ENCODE measurements at places on chromosomes 7 and 10. TPM values are rescaled to one million over a fixed set of nuclear protein-coding genes. Genes with fewer than 3 reads are reported as not detected.

Gene LRRC61
- 13.9 TPM for total RNA-seq

Gene TMEM106B
- total RNA-seq = 43.3 TPM

Gene BICC1
- 0.11 TPM for total RNA-seq

Gene HOXA10
- not detected for total RNA-seq

Gene MASTL
- 7.1 TPM for total RNA-seq

Gene GCK
- total RNA-seq = not detected

Gene H2BK1
- not detected for total RNA-seq

Gene UCMA
- total RNA-seq = not detected

Gene KCP
- 0.57 TPM for total RNA-seq

GRCh38 chr7:34064519-34065158 is 159.3 kb downstream of the BMPER start:
- no peaks in the 10 kb centered on the region for H3K4me1 ChIP-seq
- H3K27ac ChIP-seq = no peak overlapping the region
- no peak for DNase-seq

- no peak overlapping the region for H3K27ac ChIP-seq
- H3K27me3 ChIP-seq = no peaks in the 10 kb centered on the region
- DNase-seq = no peak
- H3K4me3 ChIP-seq = no peak overlapping the region
- no peaks in the 10 kb centered on the region for H3K36me3 ChIP-seq
Observed at GRCh38 chr7:129147731-129148130, 3.2 kb downstream of the TSPAN33 start.

DNA sequence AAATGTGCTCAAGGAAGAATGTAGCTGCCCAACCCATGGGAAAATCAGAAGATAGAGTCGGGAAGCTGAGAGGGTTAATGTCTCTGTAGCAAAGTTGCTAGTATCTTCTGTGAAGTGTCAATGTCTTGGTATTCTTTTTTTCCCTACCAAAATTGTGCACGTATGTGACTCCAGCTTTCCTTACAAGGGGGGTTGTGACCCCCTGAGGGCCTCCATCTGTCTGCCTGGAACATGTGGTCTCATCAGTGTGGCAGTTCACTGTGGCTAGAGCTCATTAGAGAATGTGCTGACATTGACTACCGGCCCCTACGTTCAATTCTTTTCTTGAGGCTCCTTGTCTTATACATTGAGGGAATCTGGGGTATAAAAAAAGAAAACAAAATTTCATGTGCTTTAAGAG is 725.2 kb upstream of the CELF2 start:
- H3K27me3 ChIP-seq = no peaks in the 10 kb centered on the region
- H3K27ac ChIP-seq = no peak overlapping the region
- no peaks in the 10 kb centered on the region for H3K4me1 ChIP-seq
- no peak overlapping the region for H3K4me3 ChIP-seq
- DNase-seq = no peak

DNA sequence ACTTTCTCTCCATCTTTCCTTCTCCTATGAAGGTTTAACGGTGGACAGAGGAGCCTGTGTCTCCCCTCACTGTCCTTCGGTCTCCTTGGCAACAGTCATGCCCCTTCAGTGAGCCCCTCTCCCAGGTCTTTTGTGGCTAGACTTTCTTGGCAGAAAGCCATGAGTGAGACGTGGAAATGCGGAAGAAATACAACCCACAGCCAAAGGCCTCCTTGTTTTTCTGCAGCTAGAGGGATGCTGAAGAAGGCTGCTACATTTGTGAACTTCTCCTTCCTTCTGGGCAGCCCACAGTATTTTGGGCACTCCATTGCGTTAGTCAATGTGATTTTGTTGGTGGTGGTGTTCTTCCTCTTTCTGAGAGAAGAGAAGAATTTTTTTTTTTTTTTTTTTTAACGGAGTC is 333.7 kb upstream of the PODXL start:
- no peak for DNase-seq
- H3K27me3 ChIP-seq = no peaks in the 10 kb centered on the region
- H3K36me3 ChIP-seq = no peaks in the 10 kb centered on the region
- H3K4me1 ChIP-seq = no peaks in the 10 kb centered on the region

DNA sequence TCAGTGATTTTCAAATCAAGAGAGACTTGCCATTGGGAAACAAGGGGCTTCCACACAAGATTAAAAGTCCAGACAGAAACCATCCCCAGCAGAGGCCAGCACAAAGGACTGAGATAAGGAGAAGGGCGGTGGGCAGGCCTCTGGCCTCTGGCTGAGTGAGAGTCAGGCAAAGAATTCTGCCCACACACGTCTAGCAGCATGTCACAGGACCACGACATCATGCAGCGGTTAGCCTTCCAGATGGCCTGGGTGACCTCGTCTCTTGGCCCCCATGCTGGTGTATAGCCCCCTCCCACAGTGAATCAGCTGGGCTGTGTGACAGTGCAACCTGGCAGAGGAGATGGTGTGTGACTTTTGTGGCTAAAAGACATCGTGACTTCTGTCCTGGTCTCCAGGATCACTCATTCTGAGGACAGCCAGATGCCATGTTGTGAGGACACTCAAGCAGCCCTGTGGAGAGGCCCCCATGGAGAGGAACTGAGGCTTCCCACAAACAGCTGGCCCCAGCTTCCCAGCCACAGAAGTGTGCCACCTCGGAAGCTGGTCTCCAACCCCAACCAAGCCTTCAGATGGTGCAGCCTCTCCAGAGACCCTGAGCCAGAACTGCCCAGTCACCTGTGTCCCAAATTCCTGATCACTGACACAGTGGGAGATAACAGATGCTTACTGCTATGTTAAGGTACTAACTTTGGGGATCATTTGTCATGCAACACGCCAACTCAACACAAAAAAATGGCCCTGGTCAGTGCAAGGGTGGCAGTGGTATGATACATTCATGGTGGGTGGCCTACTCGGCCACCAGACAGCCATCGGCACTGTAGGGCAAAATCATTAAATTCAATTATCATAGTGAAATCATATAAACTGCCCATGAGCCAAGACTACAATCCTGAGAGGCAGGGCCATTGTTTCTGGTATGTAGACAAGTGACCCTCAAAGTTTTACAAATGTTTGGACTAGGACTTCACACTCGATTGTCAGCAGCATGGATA is 73.2 kb downstream of the TNS3 start:
- no peak overlapping the region for H3K4me3 ChIP-seq
- no peaks in the 10 kb centered on the region for H3K36me3 ChIP-seq
- H3K4me1 ChIP-seq = no peaks in the 10 kb centered on the region
- H3K27ac ChIP-seq = no peak overlapping the region
- no peaks in the 10 kb centered on the region for H3K27me3 ChIP-seq

DNA sequence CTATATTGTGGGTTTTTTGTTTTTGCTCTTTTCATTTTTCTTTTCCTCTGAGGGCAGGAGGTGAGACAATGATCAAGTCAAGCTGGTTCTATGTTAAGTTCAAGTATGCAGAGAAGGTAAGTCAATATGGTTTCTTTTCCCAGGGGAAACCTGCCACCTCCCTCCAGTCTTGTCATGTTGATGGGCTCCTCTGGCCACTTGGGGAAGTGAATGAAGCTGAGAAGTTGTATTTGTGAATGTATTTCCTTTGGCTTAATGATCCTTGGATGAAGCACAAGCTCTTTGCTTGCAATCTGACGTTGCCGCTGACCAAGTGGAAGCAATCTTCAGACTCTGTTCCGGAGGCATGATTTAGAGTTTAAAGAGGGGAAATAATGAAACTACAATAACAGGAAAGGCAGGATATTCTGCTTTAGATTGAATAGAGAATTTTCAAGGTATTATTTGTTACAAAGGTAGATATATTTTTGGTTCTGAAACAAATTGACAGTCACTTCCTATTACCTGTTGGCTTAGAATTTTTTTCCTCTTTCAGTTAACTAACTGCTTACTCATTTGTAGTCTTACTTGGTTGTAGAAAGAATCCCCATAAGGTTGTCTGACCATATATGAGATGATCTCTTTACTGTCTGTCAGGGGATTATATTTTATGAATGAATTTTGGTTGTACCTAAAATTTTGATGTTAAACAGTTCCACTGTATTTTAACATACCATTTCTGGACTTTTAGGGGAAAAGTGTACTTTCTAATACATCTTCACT is 369.6 kb downstream of the AUTS2 start:
- H3K36me3 ChIP-seq = no peaks in the 10 kb centered on the region
- no peak overlapping the region for H3K4me3 ChIP-seq
- no peaks in the 10 kb centered on the region for H3K27me3 ChIP-seq
- peaks cover 21% of the 10 kb centered on the region for H3K4me1 ChIP-seq
- no peak overlapping the region for H3K27ac ChIP-seq
- no peak for DNase-seq

GRCh38 chr10:73850863-73851461 is 23.4 kb downstream of the CAMK2G start:
- no peak for DNase-seq
- no peak overlapping the region for H3K4me3 ChIP-seq
- H3K27ac ChIP-seq = peak overlapping the region; percentile 81

GRCh38 chr7:104862719-104863118 is 151.3 kb upstream of the KMT2E start:
- H3K27ac ChIP-seq = no peak overlapping the region
- H3K36me3 ChIP-seq = no peaks in the 10 kb centered on the region
- no peaks in the 10 kb centered on the region for H3K27me3 ChIP-seq
- no peak for DNase-seq

GRCh38 chr7:47538846-47539311 is 43.0 kb downstream of the TNS3 start:
- peaks cover 34% of the 10 kb centered on the region for H3K4me1 ChIP-seq
- H3K36me3 ChIP-seq = no peaks in the 10 kb centered on the region
- no peaks in the 10 kb centered on the region for H3K27me3 ChIP-seq
- no peak overlapping the region for H3K4me3 ChIP-seq

GRCh38 chr7:130275826-130276297 is 9.2 kb downstream of the CPA2 start:
- no peak for DNase-seq
- H3K4me3 ChIP-seq = no peak overlapping the region
- no peaks in the 10 kb centered on the region for H3K36me3 ChIP-seq
- no peaks in the 10 kb centered on the region for H3K27me3 ChIP-seq

- H3K27me3 ChIP-seq = no peaks in the 10 kb centered on the region
- no peak overlapping the region for H3K27ac ChIP-seq
- no peaks in the 10 kb centered on the region for H3K4me1 ChIP-seq
- DNase-seq = no peak
- no peaks in the 10 kb centered on the region for H3K36me3 ChIP-seq
Observed at GRCh38 chr7:35285799-35286198, 31.9 kb upstream of the TBX20 start.

DNA sequence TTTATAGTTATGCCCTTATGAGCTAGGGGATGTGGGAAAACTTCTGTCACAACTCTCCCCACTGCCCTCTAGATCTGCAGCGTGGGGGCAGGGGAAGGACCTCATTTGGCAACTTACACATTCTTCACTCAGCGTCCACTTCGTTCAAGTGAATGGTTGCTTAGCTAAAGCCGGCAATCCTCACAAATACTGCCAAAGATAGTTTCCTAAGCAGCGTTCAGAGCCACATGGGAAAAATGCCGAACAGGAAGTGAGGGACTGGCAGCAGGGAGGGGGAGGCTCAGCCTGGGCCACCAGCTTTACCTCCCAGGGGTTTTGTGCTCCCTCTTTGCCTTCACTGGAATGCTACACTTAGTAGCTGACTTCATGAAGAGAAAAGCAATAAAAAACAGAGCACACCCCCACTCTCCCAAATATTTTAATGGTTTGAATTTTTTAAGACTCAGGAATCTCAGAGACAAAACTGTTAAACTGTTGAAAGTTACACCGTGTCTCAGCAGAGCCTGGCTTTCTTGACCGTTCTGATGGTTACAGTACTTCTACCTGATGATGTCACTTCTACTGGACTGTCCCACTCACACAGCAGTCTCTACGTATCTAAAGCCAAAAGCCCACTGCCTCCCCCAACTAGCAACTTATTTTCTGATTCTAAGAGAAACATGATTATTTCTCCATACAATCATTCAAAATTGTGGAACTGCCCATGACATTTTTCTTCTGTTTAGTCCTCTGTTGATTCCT is 10.4 kb downstream of the GRM3 start:
- no peaks in the 10 kb centered on the region for H3K27me3 ChIP-seq
- DNase-seq = no peak
- H3K4me3 ChIP-seq = no peak overlapping the region
- H3K27ac ChIP-seq = no peak overlapping the region
- no peaks in the 10 kb centered on the region for H3K4me1 ChIP-seq
- no peaks in the 10 kb centered on the region for H3K36me3 ChIP-seq

- DNase-seq = no peak
- H3K4me3 ChIP-seq = no peak overlapping the region
- no peaks in the 10 kb centered on the region for H3K27me3 ChIP-seq
- H3K27ac ChIP-seq = no peak overlapping the region
- no peaks in the 10 kb centered on the region for H3K4me1 ChIP-seq
- H3K36me3 ChIP-seq = peaks cover 2% of the 10 kb centered on the region
Observed at GRCh38 chr10:20267734-20268133, 451.5 kb downstream of the PLXDC2 start.

- H3K4me3 ChIP-seq = no peak overlapping the region
- no peaks in the 10 kb centered on the region for H3K4me1 ChIP-seq
- no peak for DNase-seq
- H3K27ac ChIP-seq = no peak overlapping the region
Observed at GRCh38 chr7:3673524-3673923, 372.5 kb downstream of the SDK1 start.

GRCh38 chr7:132577206-132578049 is 1.2 kb upstream of the PLXNA4 start:
- H3K36me3 ChIP-seq = no peaks in the 10 kb centered on the region
- H3K4me3 ChIP-seq = peak overlapping the region; percentile 13
- no peak for DNase-seq

DNA sequence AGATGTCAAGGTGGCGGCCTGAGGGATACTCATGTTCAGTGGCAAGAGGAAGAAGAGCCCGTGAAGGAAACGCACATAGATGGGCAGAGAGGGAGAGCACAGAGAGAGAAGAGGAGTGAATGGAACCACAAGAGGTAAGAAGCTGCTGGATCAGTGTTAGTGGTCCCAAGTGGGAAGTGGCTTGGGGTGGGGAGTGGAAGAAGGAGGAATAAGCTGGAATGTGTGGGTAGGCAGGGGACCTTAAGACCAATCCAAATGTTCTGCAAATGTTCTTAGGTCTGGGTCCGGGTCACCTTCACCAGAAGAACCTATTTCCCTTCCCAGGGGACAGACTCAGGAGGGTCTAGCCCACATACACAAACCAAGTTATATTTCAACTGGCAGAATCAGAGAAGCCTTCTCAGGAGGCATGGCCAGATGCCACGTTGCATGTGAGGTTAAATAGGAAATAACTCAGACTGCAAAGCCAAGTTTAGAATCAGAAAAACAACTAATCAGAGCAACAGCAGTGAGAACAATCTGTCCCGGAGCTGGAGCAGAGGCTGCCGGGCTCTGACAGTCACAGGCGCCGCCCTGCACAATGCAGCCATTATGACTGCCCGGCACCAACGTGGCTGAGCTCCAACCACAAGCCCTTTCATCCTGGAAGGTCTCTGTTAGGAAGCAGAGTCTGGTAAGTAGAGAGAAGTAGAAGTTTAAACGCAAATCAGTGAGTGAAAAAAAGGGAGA is 78.6 kb upstream of the ARMC3 start:
- peak overlapping the region; percentile 81 for H3K27ac ChIP-seq
- H3K4me3 ChIP-seq = no peak overlapping the region
- H3K4me1 ChIP-seq = peaks cover 26% of the 10 kb centered on the region

DNA sequence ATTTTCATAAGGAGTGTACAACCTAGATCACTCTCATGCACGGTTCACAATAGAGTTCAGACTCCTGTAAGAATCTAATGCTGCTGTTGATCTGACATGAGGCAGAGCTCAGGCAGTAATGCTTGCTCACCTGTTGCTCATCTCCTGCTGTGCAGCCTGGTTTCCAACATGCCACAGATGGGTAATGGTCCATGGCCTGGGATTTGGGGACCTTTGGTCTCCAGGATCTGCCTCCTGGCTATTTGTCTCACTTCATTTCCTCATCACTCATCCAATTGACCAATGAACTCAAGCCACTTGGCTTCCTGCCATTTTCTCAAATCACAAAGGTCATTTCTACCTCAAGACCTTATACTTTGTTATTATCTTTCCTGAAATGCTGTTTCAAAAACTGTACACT is 786.1 kb downstream of the ANKRD7 start:
- no peaks in the 10 kb centered on the region for H3K36me3 ChIP-seq
- no peaks in the 10 kb centered on the region for H3K27me3 ChIP-seq
- no peak for DNase-seq
- H3K4me1 ChIP-seq = no peaks in the 10 kb centered on the region
- no peak overlapping the region for H3K4me3 ChIP-seq

Measured in esophagus squamous epithelium (tissue), 5 donors.